ENCODE measurements at places on chromosomes 1 and 21.

GRCh38 chr1:222896630-222897526 is 82.0 kb downstream of the DISP1 start:
- no peak for DNase-seq

DNA sequence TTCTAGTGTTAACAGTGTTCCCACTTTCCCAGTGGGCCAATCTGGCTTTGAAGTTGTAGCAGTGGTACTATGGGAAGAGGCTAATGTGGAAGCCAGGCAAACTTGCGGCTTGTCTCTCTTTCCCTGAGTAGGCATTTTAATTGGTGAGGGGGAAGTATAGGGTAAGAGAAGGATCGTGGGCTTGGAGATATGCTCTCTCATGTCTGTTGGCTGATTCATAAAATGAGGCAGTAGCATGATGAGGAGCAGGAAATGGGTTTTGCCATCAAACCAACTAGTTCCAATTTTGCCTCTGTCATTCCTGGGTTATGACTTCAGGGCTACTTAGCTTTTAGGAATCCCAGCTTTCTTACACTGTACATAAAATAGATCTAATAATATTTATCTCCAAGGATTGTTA is 12.1 kb downstream of the C8A start:
- no peak for DNase-seq

DNA sequence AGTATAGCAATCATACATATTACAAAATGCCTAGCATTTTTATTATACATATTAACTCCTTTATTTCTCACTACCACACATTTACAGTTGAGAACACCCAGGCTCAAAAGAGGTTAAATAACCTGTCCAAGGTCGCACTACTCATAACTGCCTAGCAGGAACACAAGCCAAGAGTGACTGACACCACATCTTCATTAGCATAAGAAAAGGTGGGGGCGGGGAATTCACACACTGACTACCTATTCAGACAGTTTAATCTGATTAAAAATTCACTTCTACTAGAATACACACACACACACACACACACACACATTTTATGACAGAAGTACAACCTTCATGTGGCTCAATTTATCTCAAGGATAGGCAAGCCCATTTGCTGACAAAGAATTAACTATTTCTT is 77.8 kb upstream of the CACHD1 start:
- no peak for DNase-seq

DNA sequence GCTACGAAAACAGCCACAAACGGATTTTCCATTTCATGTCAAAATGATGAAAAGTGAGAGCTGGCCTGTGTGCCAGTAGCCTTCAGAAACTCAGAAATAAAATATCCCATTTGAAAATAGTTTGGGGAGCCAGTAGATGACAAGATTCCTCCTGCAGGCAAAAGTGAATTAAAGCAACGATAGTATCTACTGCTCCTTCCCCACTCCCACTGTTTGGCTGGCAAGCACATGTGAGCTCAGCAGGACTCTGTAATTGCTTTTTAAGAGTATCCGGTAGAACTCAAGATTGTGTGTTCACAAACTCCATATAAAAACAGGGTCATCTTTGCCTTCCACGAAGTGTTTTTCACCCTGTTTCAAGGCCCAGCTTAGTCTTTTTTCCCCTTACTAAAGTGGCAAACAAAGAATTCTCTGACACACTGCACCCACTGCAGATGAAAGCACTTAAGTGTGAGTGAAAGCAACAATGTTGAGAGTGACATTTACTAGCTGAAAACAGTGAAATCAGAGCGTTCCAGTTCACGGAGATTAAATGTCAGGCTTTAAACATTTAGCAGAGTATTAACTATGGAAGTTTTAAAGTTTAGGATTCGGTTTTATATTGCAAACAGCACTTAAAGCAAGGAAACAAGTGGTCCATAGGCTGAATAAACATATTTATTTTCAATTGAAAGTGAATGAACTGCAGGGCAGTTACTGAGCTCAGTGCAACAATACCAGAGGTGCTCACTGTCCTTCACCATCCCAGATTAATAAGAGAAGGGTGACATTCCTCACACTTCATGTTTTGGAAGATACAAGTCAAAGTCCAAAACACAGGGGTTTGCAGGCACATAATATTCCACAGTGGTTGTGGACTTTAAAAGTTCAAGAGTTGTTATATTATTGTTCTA is 70.0 kb downstream of the ALG14 start:
- DNase-seq: no peak

DNA sequence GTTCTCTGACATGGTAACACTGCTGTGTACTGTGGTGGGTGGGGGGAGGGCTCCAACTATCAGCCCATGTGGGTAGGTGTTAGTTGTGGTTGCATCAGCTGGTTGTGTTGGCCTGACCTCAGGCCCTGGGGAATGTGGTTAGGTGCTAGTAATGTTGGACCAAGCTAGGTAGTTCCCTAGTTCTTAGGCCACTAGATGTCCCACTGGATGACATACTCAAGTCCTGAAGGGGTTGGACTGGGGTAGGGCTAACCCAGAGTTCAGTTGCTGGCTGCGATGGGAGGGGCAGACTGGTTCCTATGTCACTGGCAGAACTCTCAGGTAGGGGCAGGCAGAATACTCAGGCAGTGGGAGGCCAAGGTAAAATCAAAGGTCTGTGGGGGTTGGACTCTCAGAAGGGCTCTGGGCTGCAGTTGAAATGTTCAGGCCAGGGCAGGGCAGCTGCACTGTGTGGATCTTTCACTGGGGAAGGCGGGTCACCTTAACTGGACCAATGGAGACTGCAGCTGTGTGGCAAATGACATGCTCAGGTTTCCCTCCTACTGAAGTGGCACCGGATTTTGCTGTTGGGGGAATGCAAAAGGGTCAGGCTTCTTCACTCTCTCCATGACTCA is 870.7 kb downstream of the LRRIQ3 start:
- no peak for DNase-seq

DNA sequence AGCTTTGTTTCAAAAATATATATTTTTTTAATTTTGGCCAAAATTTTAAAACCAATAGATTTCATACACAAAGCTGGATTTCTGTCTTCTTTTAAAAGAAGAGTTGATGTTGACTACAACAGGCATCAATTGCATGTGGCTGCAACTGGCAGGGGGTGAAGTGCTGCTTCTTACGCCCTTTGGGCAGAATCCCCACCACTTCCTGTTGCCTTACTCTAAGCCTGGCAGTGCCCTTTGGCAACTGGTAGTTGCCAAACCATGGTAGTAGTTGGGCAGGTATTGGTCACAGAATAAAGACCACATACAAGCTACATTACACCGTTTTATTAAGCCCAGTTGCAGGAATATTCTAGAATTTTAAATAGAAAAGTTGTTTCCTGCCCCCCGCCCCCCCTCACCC is 17.0 kb downstream of the LAMC2 start:
- no peak for DNase-seq

DNA sequence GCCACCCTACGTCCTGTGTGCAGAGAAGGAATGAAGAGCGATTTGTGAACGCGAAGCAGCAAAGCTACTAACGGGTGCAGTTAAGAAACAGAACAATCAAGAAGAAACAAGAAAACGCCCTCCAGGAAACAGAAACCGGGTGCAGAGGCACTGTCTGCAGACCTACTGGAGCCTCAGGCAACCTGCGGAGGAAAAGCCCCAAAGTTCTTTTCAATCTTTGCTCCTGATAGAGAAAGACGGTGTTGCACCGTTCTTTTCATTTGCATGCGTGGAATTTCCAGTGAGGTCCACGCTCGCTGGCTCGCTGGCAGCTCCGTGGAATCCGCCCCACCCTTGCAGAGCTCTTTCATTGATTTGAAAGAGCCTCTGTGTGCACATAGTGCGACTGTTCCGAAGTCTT is 37.0 kb upstream of the PDE9A start:
- no peak for DNase-seq

DNA sequence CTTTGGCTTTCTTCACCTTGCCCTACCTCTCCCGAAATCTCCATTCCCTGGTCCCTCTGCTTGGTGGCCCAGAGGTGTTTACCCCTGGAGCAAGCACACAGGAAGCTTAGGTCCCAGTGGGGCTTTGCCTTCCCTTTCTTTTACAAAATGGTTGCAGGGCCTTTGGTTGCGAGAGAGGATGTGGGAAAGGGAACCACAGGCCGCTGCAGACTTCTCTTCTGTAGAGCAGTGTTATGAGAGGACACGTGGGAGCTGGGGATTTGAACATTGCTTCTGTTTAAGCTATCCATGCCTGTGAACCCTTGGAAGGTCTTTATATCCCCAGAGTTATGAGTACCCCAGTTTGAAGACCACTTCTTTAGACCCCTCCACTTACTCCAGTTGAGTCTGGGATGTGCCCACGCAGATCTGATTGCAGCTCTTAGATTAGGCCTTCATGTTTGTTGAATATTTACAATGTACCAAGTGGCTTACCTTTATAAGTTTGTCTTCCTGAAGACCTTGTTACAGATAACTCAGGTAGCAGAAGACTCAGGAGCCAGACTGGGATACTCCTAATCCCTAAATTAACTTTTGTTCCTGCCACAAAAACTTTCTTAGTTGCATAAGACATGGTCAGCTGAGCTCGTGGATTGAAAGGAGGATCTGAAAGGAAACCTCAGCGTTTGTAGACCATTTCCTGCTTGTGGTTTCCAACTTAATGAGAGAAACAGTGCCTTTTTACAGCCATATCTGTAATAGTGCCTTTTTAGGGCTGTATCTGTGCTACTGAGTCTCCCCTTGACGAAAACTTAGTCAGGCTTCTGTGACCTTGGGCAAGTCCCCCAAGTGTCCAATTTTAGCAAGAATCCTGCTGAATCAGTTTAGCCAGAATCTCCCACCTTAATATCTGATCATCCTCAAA is 21.9 kb upstream of the IVNS1ABP start:
- no peak for DNase-seq

GRCh38 chr1:204791453-204792353 is 79.0 kb upstream of the NFASC start:
- no peak for DNase-seq

GRCh38 chr21:45451091-45451740 is 46.3 kb downstream of the COL18A1 start:
- DNase-seq: no peak

Data from occipital lobe (tissue), 3 donors.